Heart right ventricle (tissue), 16 donors: ENCODE measurements at places on chromosomes 5 and 9. TPM values are rescaled to one million over a fixed set of nuclear protein-coding genes. Genes with fewer than 3 reads are reported as not detected.
A peak's percentile ranks its signal among the peaks of the same experiment; 100 is the strongest.

DNA sequence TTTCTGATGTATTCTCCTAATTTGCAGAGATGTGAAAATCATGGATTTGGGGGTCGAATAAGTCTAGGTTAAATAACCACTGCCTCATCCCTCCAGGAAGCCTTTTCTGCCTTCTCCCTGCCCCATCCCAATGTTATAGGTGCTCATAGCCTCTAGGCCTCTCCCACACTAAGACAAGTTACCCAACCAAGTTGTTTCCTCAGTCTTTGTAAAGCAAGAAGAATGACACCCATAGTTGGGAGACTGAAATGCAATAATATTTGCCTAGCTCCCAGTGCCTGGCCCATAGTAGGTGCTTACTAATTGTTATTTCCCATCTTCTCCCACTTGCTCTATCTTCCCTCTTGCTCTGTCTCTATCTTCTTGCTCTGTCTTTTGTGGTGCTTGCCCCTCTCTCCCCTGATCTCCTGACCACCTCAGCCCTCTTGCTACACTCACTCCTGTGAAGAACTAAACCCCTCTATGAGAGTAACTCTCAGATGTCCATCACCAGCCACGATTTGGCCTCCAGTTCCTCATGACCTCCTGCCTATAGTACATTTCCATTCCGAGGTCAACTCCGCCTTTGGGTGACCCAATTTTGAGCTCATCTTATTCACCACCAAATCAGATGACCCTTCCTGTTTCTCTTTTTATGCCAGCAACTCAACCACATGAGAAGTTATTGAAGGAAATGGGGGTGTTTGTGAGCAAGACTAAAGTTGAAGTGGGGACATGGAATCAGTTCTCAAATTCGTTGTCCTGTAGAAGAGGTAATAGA, 7.0 kb downstream of the AFAP1L1 start:
- no peak overlapping the region for H3K4me3 ChIP-seq
- H3K27ac ChIP-seq = peak overlapping the region; percentile 86
- H3K36me3 ChIP-seq = no peaks in the 10 kb centered on the region

DNA sequence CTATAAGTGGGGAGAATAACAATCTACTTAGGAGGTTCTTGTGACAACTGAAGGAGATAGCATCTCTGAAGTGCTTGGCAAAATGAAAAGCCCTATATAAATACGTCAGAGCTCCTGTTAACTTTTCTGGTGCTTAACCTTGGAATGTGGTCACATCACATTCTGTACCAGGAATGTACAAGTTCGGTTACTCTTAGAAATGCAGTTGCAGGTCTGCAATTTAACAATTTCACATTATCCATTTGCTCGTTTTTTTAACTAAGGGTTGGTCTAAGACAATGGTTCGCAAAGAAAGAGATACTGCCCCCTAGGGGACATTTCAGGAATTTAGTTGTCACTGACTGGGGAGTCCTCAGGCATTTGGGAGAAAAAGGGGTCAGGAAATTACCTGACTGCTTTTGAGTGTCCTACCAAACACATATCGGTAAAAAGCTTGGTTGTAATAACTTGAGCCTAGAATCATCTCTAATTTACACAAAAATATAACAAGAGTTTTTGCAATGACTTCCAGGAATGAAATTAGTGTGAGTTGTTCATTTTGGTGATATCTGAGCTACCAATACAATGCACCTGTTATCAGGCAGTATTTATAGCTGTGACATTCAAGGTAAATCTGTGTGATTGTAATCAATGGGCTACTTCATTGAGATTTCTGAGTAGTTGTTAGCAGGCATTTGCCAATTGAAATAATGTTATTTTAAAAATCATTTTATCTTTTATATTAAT, 5.4 kb upstream of the HBEGF start:
- no peaks in the 10 kb centered on the region for H3K36me3 ChIP-seq
- no peaks in the 10 kb centered on the region for H3K27me3 ChIP-seq
- peak; percentile 85 for DNase-seq
- H3K4me1 ChIP-seq = peaks cover 15% of the 10 kb centered on the region
- H3K27ac ChIP-seq = no peak overlapping the region

The FBN2 gene
- 28.9 TPM for total RNA-seq

GRCh38 chr9:84277646-84278045, 62.9 kb downstream of the SLC28A3 start:
- no peak overlapping the region for H3K4me3 ChIP-seq
- no peaks in the 10 kb centered on the region for H3K27me3 ChIP-seq
- H3K27ac ChIP-seq = no peak overlapping the region
- no peaks in the 10 kb centered on the region for H3K4me1 ChIP-seq
- no peak for DNase-seq
- H3K36me3 ChIP-seq = no peaks in the 10 kb centered on the region
